ENCODE measurements at places on chromosomes 11 and 22.

GRCh38 chr11:134245434-134245833 lies 7.7 kb downstream of the THYN1 start:
- no peak for DNase-seq

DNA sequence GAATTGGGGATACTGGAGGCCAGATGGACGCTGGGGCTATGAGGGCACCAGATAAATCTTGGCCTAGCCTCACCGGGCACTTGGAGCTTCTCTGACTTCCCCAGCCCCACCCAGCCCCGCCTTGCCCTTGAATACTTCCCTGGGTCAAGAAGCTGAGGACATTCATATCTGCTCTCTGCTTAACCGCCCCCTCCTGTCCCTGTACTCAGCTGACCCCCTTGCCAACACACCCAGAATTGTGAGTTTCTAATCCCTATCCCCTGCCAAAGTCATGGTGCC lies 22.0 kb downstream of the FADS3 start:
- no peak for DNase-seq

GRCh38 chr11:109062445-109062844 lies 359.5 kb upstream of the C11orf87 start:
- no peak for DNase-seq

- no peak for DNase-seq
Observed at GRCh38 chr11:17551347-17552040, 4.4 kb downstream of the OTOG start.

DNA sequence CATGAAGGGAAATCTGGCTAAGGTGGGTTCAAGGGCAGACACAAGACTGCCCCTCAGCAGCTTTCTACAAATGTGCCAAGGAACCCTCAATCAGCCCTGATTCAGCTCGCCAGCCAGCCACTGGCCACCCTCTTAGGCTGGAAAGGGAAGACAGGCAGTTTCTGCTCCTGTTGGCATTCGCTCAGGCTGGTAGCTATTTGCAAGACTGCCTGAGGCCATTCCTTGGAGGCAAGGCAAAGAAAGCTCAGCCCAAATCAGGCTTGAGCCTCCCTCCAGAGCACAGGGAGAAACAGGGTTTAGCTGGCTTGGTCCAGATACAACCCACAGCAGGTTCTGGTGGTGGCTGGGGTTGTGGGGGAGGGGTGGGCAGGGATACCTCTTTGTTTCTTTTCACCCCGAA lies 19.2 kb downstream of the TP53I11 start:
- no peak for DNase-seq

GRCh38 chr11:37141707-37142106 lies 543.7 kb upstream of the RAG2 start:
- DNase-seq, result no peak

GRCh38 chr11:134905517-134905916 lies 493.5 kb upstream of the B3GAT1 start:
- no peak for DNase-seq

GRCh38 chr11:123483466-123483865 lies 53.4 kb downstream of the GRAMD1B start:
- no peak for DNase-seq

GRCh38 chr22:31099841-31100761 lies 7.3 kb downstream of the SELENOM start:
- no peak for DNase-seq

DNA sequence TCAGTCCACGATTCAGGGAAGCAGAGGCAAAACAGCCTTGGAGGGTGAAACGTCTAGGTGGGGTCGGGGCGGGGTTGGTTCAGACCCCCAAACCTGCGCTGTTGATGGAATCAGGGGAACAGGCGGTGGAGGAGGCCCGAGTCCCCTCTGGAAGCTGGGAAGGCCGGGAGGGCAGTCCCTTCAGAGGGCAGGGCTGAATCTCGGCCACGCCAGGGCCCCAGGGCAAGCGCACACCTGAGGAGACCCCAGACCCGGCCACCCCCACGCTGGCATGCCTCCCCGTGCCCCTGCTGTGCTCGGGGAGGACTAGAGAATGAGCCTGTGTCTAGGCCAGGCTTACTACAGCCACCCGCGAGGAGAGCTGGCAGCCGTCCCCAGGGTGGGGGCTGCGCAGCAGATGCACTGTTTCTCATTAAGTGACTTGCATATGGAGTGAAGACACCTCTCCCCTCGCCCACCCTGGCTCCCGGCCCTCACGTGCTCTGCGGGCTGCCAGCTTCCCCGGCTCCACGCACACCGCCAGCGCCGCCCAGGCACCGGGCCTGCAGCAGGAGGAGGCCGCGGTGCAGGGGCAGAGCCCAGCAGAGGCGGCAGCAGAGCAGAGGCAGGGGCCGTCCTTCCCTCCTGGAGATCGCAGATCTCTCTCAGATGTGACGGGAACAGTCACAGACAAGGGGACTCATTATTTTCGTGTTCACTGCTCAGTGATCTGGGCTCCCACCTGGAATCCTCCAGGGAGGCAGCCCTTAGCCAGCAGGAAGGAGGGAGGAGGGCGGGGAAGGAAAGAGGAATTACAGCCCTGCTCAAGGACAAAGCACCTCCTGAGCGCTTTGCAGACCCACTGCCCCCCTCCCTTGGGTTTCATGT lies 47.1 kb upstream of the OPCML start:
- no peak for DNase-seq

DNA sequence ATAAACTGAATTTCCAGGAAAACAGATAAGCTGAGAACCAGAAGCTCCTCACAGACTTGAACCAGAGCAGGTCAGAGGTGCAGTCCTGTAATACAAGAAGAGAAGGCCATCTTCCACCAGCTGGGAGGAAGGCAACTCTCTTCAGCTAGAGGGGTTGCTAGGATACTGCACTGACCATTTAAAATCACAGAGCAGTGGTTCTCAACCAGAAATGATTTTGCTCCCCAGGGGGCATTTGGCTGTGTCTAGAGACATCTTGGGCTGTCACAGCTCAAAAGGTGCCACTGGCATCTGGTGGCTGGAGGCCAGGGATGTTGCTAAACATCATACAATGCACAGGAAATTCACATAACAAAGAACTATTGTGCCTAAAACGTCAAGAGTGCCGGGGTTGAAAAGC lies 17.2 kb downstream of the OPCML start:
- no peak for DNase-seq

GRCh38 chr11:2768471-2769408 lies 68.9 kb upstream of the KCNQ1OT1 start:
- DNase-seq, result no peak

DNA sequence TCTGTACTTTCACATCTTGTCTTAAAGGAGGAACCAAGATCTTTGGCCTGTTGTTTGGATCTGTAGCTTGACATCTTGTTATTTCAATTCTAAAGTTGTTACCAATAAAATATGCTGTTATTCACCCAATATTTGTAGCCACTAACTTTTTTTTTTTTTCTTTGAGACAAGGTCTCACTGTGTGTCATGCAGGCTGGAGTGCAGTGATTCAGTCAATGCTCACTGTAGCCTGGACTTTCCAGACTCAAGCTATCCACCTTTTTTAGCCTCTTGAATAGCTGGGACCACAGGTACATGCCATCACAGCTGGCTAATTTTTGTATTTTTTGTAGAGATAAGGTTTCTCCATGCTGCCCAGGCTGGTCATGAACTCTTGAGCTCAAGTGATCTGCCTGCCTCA lies 769.4 kb downstream of the DLG2 start:
- DNase-seq, result no peak

- no peak for DNase-seq
Observed at GRCh38 chr11:1743585-1744136, 6.7 kb downstream of the IFITM10 start.

- DNase-seq, result no peak
Observed at GRCh38 chr22:20315337-20316216, 4.3 kb downstream of the DGCR6L start.

- DNase-seq, result no peak
Observed at GRCh38 chr11:133778161-133778560, 67.2 kb downstream of the SPATA19 start.
